ENCODE measurements at places on chromosomes 4 and X.

DNA sequence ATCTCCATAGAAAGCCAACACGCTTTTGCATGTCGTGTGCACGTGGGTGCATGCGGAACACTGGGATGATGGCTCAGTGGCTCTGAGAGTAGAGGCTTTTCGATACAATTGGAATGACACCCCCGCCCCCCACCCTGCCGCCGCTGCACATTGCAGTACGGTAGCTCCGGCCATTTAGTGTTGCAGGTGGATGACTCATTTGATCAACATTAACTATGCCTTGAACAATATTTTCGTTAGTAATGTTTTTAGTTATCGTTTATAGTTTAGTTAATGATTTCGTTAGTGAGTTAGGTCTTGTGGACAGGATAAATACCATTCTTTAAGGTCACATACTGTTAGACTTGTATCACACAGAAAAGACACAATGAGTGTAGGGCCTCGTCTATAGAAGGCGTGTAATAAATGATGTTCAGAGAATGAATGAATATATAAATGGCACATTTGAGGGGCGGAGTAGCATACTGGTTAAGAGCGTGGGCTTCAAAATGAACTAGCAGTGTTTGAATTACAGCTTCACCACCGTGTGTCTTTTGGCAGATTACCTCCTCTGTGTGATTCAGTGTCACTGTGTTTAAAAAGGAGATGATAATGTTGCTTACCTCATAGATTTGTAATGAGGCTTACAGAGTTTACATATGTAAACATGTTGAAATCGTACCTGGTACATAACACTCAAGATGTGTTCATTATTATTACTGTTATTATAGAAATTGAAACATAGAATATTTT, 67.2 kb upstream of the TENM3 start:
- DNase-seq, result no peak

GRCh38 chr4:25085671-25086070, 54.9 kb upstream of the LGI2 start:
- no peak for DNase-seq

- no peak for DNase-seq
Measured at GRCh38 chr4:102574317-102574716, 73.2 kb downstream of the NFKB1 start.

DNA sequence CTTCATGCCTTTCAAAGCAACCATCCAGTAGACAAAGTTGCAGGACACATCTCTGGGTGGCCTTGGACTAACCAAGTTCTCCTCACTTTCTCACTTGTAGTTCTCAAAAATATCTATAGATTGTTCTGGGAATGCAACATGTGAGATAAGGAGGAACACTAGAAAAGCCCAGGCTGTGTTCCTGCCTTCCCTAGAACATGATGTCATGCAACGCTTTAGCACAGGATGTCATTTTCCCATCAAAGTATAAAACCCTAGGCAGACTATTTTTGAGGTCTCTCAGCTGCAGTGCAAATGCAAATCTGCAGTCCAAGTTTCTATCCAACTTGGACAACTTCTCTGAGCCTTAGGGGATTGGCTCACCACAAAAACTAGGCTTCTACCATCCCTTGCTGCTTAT, 78.8 kb upstream of the PCDH7 start:
- no peak for DNase-seq

DNA sequence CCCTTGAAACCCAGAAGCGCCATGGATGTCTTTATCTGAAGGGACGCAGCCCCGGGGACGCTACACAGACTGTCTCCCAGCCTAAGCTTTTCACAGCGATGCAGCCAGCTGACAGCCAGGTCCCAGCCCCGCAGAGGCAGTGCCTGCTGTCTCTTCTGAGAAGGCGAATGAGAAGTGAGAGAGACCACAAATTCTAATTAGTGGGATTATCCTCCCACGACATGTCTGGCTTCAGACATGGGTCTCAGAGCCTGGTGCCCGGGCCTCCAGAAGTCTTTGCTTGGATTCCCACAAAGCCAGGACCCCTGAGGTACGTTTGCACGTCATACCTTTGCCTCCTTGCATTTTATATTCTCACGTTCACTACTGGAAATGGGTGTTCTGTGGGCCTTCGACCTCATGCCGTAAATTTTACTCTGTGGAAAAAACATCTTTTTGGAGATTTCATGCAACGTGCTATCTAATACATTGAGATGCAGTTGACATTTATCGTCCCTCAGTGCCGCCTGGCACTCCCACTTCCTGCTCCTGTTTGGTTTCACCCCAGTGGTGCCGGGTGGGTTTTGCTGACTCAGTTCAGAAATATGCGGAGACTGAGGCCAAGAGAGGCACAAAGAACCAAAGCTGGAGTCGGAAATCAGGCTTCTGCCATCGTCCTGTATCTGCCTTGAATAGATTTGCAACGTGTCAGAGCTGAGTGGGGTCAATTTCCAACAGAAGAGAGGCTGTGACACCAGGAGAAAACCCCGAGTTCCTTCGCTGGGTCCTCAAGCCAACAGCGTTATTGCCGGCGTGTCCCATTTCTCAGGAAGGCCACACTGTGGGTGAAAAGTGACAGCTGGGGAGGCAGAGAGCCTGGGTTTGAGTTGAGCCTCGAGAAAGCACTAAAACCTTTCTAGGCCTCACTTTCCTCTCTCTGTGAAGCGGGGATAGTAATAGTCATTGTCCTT, 114.4 kb downstream of the STK32B start:
- DNase-seq, result no peak

GRCh38 chr4:83417566-83417965, 38.1 kb downstream of the HELQ start:
- no peak for DNase-seq

DNA sequence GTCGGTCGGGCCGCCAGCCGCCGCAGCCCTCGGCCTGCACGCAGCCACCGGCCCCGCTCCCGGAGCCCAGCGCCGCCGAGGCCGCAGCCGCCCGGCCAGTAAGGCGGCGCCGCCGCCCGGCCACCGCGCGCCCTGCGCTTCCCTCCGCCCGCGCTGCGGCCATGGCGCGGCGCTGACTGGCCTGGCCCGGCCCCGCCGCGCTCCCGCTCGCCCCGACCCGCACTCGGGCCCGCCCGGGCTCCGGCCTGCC, 213 bp downstream of the NFKB1 start:
- no peak for DNase-seq

GRCh38 chr4:5206016-5206790, 154.9 kb downstream of the STK32B start:
- no peak for DNase-seq

- no peak for DNase-seq
Measured at GRCh38 chrX:49930039-49930438, 7.6 kb downstream of the CLCN5 start.

DNA sequence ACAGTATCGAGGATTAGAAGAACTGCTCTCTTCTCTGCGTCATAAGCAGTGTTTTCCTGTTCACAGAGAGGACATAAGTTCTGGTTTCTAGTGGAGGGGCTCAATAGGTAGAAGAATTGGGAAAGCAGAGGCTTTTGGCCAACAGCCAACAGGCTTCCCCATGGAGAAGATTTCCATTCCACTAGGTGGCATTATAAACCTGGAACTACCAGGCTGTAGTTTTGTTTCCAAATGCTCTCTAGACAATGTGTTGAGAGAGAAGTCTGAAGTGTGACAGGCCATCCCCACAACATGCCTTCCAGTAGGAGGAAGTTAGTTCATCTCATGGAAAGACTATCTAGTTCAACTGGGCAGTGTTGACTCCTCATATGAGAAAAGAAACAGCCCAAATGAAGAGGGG, 63.8 kb upstream of the ANXA10 start:
- no peak for DNase-seq

GRCh38 chr4:21451032-21451431, 497.5 kb downstream of the KCNIP4 start:
- no peak for DNase-seq

DNA sequence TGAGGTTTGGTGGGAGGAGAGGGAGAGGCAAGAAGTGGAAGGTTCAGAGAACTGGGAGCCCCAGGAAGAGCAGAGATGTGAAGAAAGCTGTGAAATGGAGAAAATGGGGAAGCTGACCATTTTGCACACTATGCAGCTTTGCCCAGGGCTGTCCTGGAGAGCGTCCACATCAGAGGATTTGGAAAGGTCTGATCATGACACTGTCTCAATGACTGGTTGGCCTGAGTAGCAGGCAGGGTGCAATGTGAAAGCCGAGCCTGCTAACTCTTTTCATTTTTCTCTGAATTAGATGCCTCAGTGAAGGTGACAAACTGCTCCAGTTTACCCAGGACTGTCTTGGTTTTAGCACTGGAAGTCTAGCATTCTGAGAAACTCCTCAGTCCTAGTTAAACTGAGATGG, 330.1 kb upstream of the RPS6KA3 start:
- DNase-seq, result no peak

- no peak for DNase-seq
Measured at GRCh38 chr4:40205259-40206198, 8.7 kb downstream of the RHOH start.

DNA sequence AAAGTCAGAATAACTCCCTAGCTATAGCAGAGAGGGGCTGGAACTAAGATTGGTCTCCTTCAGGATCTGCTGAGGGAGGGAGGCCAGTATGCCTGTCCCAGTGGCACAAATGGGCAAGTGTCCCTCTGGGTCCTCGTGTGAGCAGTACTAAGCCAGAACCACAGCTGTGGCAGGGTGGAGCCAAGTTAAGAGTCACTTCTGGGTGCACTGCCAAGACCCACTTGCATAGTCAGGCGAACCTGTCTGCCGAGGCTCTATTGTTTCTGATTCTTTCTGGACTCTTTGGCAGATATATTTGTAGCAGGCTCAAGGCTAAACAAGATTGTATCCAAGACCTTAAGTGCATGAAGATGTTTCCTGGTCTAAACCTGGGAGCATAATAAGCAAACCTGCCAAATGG, 1123.7 kb upstream of the POU3F4 start:
- no peak for DNase-seq

- DNase-seq, result no peak
Measured at GRCh38 chr4:131370846-131371245, 1778.2 kb upstream of the PCDH10 start.

DNA sequence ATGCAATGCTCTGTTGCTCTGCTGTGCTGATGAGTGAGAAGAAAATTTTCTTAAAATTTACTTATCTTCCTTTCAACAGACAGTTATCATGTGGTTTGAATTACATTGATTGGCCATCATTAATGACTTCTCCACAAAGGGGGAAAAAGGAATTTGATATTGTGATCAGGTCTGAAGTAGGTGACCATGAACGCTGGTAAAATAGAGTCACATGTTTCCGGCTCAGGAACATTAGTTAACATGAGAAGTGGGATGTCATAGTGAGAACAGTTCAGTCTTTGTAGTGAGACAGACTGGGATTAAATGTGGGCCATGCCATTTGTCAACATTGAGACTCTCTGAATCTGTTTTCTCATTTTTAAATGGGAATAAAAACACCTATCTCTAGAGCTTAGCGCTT, 50.6 kb downstream of the GBA3 start:
- DNase-seq, result no peak

DNA sequence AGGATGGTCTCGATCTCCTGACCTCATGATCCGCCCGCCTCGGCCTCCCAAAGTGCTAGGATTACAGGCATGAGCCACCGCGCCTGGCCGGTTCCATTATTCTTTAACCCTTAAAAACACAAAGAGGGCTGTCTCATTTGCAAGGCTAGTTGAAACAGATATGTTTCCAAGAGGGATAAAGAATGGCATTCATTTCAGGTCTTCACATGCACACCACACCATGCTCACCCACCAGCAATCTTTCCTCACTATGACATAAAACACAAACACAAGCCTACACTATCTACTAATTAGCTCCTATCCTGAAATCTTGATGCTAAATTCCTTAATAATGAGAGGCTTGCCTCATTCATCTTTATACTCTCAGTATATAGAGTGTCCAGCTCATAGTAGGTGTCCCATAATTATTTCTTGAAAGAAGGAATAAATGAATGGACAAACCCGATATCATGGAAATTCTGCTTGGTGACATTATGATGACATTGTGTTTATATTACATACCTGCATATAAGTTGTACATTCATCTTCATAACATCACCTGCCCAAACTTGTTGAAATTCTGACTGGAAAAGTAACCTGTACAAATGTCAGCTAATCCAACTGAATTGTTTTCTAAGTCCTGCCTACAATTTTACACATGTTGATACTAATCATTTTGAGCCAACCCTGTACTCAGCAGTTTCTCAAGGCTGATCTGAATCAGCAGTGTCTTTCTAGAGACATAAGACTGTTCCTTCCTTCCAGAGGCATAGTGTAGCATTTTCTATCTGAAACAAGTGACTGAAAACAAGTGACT, 408.5 kb downstream of the KLHL13 start:
- no peak for DNase-seq

DNA sequence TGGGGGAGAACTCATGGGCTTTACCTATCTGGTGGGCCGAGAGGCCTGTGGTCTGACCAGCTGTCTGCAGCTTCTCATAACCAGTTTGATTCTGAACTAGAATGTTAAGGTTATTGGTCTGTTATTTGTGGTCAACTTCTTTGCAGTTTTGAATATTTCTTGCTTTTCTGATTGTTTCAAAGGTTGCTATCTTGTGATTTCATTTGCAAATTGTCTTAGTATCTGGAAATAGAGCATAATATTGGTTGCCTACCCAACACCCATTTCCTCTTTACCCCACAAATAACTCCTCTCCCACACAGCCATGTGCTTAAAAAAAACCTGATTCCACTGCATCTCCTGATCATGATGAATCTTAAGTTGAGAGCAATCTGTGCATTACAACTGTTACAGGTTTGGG, 39.1 kb upstream of the BMP2K start:
- no peak for DNase-seq

GRCh38 chrX:151754641-151755215, 20.2 kb downstream of the CNGA2 start:
- DNase-seq, result no peak

GRCh38 chr4:139246166-139246565, 33.9 kb downstream of the MGARP start:
- DNase-seq, result no peak

DNA sequence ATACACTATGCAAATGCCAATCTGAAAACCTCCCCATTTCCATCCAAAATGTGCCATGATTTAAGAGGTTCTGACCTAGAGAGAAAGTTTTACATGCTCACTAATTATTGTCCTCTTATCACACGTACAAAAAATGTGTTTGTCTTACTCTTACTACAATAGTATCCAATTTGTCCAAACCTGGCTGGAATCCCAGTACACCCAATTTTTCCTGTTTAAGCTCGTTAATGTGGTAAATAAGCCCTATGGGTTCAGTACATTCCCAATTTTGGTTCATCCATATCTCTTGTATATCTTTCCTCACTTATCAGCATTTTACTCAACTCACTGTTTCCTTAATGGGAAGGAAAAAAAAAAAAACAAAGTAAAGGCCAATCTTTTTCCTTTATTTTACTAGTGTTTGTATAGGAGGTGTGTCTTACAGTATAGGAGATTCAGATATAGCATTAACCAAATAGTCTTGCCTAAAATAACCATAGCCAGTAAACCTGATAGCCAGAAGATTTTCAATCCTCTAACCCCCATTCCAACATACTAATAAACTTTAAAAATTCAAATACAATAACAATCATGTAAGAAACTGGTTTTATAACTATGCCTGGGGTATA, 109.8 kb downstream of the PARM1 start:
- DNase-seq, result no peak

DNA sequence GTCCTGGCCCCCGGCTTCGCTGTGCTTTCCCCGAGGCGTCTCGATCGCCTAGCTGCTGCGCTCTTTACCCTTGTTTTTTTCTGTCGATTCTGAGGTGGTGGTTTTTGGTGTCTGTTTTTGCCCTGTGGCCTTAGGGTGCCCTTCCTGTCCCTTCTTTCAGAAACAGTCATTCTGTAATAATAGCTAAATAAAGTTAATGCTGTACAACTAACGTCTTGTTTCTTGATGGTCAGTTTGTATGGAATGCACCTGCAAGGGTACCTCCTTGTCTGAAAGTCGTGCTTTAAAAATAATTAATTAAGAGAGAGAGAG, 686 bp downstream of the FIP1L1 start:
- no peak for DNase-seq

Measured in activated CD8-positive, alpha-beta memory T cell treated with anti-CD3 and anti-CD28 coated beads, Interleukin-2, amount 50 U/mL, for 48 hours (primary cell).